ENCODE measurements at places on chromosomes 6 and 20.

DNA sequence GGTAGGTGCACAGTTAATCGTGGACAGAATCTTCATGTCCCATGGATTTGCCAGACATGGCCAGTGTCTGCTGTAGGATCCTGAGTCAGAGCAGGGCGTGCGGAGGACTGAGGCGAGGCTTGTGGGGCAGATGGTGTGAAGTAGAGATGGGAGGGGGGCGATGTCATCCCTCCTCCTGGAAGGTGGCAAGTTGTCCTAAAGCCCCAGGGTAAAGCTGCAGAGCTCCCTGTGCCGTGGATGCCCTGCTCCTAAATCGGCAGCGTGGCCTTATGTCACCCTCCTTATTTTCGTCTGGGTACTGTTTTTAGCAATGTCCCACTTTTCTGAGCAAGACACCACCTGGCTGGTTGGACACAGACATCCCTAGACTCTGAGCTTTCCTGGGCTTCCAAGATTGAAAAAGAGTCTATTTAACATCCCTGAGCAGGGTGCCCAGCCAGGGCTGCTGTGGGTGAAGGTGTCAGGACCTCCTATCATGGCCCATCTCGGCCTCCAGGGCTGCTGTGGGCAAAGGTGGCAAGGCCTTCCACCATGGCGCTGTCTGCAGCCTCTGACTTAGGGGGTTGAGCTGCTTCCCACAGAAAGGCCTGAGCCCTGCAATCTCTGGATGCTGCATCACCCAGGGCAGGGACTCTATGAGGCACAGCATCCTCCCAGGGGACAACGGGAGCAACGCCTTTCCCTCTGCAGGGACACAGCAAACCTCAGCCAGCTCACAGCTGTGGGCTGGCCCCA lies 145.4 kb downstream of the TTLL2 start:
- DNase-seq: no peak

- DNase-seq: no peak
These were observed 24.9 kb downstream of the TGM2 start for GRCh38 chr20:38139977-38140753.

GRCh38 chr6:159116343-159116742 lies 52.9 kb upstream of the FNDC1 start:
- no peak for DNase-seq

- DNase-seq: no peak
These were observed 7.2 kb downstream of the MMS22L start for GRCh38 chr6:97275804-97276203.

- DNase-seq: no peak
These were observed 362.0 kb upstream of the CITED2 start for GRCh38 chr6:139736325-139736906.

DNA sequence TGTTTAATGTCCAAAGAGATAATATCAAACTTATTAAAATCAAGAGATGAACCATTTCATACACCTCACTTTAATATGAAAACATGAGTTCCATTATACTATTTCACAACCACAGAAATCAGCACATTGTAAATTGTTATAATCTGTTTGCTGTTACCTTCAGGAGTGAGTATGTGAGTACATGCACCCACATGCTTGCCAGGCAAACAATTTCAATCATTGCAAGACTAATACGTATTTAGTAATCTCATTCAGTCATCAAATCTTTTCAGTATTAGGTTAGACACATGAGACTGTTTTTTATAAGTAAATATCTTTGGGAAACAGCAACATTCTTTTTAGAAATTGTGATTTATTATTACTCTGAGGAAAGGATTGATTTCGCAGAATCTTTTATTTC lies 9.3 kb upstream of the EPM2A start:
- DNase-seq: no peak

Measured in NCI-H526 treated with DMSO at 0.1 percent for 48 hours (cell line).